ENCODE measurements at places on chromosomes 6 and 20.

DNA sequence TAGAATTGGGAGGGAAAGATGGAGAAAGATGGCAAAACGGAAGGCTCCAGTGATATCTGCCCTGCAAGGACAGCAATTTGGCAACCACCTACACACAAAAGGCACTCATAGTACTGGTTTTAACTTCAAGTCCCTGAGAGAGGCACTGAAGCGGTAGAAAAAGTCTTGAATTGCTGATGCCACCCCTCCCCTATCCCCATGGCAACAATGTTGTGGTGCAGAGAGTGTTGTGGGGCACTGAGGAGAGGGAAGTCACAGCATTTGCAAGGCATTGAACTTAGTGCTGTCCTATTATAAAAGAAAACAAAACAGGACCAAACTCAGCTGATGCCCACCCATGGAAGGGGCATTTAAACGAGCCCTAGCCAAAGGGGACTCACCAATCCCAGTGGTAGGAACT, 343.7 kb downstream of the HAO1 start:
- DNase-seq = no peak

- DNase-seq = no peak
Measured at GRCh38 chr6:139944976-139945375, 570.5 kb upstream of the CITED2 start.

DNA sequence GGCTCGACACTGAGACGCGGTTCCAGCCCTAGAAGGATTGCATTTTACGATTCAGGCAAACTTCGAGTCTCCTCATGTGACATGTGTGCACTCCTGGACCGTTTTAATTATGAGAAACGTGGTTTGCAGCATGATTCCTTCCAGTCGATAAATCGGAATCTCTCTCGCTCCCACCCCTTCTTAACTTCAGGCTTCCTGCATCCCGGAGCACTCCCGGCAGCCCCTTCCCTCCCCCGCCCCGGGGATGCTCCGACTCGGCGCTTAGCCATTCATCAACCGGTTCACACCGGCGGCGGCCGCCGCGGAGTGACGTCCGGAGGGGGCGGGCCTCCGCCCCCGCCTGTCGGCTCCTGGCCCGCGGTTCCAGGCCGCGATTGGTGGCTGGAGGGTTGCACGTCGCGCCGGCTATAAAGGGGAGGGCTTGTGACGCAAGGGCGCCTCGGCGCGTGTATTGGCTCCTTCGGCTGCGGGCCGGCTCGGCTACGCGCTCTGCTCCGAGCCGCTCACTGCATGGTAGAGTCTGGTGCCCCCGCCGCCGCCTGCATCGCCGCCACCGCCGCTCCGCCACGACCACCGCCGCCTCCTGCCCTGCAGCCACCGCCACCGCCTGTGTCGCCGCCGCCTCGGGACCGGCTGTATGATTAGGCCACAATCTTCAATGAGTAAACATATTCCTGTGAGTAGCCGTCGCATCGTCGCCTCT, at the start of the genes LOC128125822 and PTP4A1:
Gene LOC128125822, plus strand, starts transcription at position 437 of the 703 bp plus-strand sequence.
Gene PTP4A1, plus strand, starts transcription at position 437 of the 703 bp plus-strand sequence. CDS start 4,401 bp downstream, outside the sequence.
- DNase-seq = peak; percentile 93

DNA sequence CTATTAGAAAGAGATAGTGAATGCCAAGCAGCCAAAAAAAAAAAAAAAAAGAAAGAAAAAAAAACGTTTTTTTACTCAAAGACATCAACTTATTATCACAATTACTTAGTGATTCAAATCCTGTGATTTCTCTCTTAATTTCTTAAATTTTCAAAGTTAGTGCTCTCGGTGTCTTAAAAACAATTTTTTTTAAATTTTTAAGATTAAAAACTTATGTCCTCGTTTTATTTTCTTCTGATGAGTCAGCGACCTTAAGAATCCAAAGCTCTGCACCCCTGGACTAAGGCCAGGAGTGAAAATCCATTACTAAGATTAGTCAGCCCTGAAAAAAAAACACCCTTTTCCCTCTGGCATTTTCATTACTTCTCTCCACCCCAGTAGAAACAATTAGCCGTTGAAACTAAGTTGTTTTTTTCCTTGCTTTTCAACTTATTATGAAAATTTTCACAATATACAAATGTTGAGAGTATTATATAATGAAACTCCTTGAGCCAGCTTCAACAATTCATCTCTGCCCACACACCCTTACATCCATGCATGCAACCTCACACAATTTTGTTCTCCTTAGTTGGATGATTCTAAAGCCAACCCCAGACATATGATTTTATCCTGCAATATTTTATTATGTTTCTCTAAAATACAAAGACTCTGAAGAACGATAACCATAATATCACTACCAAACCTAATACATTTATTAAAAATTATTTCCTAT, 85.6 kb upstream of the CARMIL1 start:
- DNase-seq = no peak

DNA sequence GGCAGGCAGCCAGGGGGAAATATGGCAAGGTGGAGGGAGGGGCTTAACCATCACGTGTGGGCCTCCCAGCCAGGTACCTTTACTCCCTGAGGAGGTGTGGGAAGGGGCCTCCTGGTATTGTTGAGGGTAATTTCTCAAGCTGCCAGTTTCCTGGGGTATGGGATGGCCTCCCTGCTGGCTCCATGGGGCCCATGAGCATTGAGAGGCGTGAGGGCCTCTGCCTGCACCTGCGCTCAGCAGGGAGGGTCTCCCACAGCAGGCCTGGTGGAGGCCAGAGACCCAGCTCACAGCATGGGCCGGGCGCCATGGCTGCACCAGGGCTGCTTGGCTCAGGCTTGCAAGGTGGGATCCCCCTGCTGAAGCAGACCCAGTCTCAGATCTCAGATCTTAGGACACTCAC, 113.0 kb downstream of the GRM4 start:
- DNase-seq = no peak

GRCh38 chr6:5241252-5241651, 19.5 kb downstream of the LYRM4 start:
- no peak for DNase-seq

GRCh38 chr6:162211022-162211421, 516.5 kb downstream of the PRKN start:
- DNase-seq = no peak

DNA sequence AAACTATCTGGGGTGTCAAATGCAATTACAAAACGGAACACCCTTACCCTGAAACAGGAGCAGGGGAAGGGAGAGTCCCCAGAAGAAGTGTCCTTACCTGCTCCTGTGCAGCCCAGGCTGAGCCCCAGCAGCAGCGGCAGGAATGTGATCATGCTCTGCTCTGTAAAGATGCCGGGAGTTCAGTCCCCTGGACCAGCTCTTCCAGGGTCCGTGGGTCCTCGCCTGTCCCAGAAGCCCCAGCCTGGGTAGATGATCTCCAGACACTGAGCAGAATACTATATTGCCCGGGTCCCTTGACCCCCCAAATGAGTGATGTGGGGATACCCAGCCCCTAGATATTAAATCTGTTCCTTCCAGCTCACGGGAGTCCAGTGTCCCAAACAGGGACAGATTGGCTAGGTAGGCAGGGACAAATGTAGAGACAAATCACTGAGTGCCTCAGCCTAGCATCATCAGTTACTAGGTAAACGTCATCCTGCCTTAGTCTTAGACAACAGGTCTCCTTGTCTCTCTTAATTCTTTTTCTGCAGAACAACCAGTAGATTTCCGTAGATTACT, at the start of gene HLA-DMB:
Gene HLA-DMB, minus strand, starts transcription at position 373 of the 558 bp plus-strand sequence. Its CDS starts 221 bp downstream, at position 152.
- DNase-seq = peak; percentile 59

DNA sequence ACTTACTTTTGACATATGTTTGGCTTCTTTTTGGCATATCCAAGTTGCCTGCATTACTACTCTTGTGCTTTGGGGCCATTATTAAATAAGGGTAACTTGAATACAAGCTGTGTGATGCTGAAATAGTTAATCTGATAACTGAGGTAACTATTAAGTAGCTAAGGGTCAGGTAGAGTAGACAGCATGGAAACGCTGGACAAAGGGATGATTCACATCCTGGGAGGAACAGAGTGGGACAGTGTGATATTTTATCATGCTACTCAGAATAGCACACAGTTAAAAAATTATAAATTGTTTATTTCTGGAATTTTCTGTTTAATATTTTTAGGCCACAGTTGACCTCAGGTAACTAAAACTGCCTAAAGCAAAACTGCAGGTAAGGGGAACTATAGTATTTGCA, 483.9 kb downstream of the RFPL4B start:
- DNase-seq = no peak

- no peak for DNase-seq
Measured at GRCh38 chr6:31126396-31127175, 6.3 kb upstream of the CDSN start.

DNA sequence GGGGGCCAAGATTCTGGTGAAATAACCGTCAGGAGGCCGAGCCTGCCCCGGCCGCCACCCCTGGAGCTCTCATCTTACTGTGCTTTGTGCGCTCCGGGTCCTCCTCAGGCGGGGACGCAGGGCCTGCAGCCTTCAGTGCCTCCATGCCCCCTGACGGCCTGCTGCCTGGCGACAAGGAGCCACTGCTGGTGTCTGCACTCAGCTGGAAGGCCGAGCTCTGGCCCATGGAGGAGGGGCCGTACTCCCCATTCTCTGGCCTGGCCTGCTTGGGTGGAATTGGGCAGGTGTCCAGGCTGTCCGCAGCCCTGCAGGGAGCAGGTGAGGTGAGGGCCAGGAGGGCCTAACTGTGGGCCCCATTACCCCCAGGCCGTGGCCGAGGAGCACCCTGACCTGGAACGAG, 5.3 kb downstream of the ZNF512B start:
- DNase-seq = no peak

- DNase-seq = peak; percentile 15
Measured at GRCh38 chr6:42405021-42405420, 46.7 kb downstream of the TRERF1 start.

DNA sequence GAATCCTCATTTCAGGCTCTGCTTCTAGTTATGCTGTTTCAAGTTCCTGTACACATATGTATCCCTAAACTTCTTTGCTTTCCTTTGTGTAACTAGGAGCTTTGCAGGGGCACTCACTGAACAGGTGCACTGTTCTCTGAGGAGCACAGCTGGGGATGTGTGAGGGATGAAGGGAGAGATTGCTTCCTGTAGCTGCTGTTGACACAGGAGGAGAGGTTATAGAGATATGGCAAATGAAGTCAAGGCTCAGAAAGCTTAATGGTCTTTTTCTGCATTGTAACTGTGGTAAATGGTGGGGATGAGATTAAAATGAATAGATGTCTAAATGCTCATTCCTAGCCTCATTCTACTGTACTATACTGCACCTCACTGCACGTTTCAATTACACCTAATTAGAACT, 454.3 kb downstream of the BTBD3 start:
- DNase-seq = no peak

DNA sequence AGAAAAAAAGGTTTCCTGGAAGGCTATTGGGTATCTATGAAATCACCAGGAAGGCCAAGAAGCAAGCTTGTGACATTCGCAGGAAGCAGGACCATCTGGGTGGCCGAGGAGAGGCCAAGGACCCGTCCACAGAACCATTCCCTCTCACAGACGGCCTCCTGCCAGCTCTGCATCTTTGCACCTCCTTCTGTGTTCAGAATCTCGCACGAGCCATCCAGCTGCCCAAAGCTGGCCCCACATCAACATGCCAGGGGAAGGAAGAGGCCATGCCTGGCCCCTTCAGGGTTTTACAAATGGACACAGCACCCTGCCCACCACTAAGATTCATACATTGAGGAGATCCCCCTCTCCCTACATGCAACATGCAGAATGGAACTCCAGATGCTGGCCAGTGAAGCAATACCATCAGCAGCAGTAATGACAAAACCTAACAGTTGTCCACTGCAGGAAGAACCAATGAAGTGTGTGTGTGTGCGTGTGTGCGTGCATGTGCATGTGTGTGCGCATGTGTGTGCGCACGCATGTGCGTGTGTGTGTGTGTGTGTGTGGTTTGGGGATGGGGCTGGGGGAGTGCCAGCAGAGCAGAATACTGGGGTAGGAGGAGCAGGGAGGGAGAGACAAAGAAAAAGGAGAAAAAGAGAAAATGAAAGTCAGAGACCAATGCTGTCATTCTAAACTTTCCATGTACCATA, 184.2 kb upstream of the FOXQ1 start:
- DNase-seq = no peak

DNA sequence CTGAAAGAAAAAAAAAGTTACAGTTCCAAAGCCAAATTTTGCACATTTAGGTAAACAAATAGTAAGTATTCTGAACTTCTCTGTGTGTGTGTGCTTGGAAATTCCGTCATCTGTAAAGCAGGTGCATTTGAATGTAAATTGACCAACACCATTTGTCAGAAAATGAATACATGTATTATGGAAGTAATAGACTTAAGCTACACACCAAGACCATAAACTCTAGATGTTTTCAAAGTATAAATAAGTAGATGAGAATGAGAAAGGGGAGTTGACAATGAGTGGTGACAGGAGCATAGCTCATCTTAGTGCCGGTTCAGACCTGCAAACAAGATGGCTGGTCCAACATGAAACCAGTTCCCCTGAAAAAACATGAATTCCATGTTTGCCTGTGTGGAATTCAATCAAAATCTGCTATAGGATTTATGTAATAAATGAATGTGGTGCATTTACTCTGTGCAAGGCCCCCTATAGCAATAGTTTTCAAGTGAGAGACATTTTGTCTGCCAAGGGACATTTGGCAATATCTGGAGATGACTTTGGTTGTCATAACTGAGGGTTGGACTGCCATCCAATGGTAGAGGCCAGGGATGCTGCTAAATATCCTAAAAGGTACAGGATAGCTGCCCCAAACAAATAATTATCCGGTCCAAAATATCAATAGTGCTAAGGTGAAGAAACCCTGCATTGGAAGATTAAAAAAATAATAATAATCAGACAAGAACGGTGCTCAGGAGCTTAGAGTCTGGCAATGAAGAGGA, 11.0 kb upstream of the FILIP1 start:
- no peak for DNase-seq

GRCh38 chr6:155408981-155409380, 46.7 kb downstream of the NOX3 start:
- DNase-seq = no peak

DNA sequence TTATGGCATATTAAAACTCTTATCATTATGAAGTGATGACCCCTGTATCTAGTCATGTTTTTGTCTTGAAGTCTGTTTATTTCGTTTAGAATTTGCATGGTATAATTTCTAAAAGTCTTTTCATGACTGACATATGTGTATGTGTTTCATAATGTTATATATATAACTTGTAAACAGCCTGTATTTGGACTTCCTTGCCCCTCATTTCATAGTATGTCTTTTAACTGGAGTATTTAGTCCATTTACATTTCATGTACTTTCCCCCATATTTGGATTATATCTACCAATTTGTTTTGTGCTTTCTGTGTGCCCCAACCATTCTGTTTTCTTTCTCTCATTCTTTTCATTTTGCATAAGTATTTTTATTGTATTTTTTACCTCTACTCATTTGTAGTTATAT, 59.0 kb downstream of the SYCP2L start:
- no peak for DNase-seq

DNA sequence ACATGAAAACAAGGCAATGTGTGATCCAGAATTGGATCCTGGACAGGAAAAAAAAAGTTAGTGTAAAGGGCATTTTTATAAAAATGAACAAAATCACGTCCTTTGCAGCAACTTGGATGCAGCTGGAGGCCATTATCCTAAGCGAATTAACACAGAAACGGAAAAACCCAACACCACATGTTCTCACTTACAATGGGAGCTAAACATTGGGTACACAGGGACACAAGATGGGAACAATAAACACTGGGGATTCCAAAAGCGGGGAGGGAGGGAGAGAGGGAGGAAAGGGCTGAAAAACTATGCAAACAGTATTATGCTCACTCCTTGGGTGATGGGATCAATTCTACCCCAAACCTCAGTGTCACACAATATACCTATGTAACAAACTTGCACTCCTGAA, 91.4 kb upstream of the BTBD3 start:
- DNase-seq = no peak

- DNase-seq = no peak
Measured at GRCh38 chr20:25063546-25063945, 5.6 kb upstream of the ACSS1 start.

GRCh38 chr6:18171871-18172270, 16.6 kb downstream of the KDM1B start:
- DNase-seq = no peak

GRCh38 chr20:37649017-37649416, 44.8 kb upstream of the CTNNBL1 start:
- no peak for DNase-seq
